CD4-positive, alpha-beta T cell treated with Interleukin-12 subunit alpha and Interleukin-12 subunit beta, for 1 hour (primary cell): ENCODE measurements at places on chromosomes 13 and 19.

DNA sequence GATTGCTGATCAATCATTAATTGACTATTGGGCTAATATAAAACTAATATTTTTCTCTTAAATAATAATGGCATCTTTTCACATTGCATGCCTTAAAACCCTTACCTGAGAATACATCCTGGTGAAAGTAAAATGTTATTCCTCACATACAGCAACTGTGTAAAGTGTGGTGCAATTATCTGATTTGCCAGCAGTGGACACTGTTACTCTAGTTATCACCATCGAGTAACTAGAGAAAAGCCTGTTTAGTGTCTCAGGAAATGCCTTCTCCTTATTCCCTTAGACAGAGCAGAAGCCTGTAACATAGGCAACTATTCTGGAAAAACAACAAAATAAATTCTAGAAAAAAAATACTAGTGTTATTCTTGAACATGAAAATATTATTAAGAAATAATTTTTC lies 459.8 kb downstream of the FGF14 start:
- no peak for DNase-seq

GRCh38 chr19:803686-804418 lies 6.6 kb downstream of the PTBP1 start:
- DNase-seq: no peak

DNA sequence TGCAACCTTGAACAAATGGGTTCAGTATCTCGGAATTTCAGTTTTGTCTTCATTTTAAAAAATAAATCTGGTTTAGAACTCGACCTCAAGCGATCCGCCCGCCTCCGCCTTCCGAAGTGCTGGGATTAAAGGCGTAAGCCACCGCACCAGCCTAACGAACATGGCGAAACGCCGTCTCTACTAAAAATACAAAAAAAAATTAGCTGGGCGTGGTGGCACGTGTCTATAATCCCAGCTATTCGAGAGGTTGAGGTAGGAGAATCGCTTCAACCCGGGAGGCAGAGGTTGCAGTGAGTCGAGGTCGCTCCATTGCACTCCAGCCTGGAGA lies 571 bp downstream of the ZNF302 start:
- DNase-seq: no peak

- DNase-seq: no peak
These were observed 14.7 kb upstream of the EVI5L start for GRCh38 chr19:7815325-7815724.

DNA sequence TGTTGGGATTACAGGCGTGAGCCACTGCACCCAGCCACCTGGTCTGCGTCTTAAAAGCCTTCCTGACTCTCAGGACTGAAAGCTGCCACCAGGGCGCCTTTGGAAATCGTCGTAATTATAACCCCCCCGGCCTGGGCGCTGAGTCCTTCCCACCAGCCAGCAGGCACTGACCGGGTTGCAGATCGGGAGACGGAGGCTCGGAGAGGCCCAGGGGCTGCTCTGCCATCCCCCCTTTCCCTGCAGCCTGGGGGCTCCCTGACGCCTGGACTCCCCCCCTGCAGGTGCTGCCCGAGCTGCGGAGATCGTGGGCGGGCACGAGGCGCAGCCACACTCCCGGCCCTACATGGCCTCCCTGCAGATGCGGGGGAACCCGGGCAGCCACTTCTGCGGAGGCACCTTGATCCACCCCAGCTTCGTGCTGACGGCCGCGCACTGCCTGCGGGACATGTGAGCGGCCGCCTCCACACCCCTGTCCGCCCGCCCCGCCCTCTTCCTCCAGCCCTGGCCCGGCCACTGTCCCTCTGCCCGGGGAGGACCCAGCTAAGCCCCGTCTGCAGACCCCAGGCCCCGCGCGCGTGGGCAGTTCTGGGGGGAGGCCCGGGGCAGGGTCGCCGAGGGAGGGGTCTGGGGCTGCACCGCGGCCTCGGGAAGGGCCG lies 2.5 kb downstream of the PRTN3 start:
- DNase-seq: no peak
